NCI-H1092 (cell line): ENCODE measurements at places on chromosomes 13 and 19.
A peak's percentile ranks its signal among the peaks of the same experiment; 100 is the strongest.

GRCh38 chr13:64506246-64506645 is 2723.9 kb downstream of the PCDH9 start:
- DNase-seq: no peak

DNA sequence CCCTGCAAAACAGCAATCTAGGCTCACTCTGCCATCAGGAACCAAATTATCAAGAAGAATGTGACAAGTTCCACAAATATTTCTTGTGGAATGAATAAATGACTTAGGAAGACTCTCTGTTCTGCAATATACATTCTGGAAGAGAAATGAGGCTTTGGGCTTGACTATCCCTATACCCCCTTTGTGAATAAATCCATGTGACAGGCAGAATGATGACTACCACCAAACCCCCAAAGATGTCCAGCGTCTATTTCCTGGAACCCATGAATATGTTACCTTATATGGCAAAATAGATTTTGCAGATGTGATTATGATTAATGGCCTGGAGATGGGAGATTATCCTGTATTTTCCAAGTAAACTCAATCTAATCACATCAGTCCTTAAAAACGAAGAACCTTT is 139.3 kb downstream of the ENOX1 start:
- DNase-seq: no peak

- DNase-seq: no peak
Observed at GRCh38 chr19:9075064-9075949, 11.6 kb upstream of the OR1M1 start.

DNA sequence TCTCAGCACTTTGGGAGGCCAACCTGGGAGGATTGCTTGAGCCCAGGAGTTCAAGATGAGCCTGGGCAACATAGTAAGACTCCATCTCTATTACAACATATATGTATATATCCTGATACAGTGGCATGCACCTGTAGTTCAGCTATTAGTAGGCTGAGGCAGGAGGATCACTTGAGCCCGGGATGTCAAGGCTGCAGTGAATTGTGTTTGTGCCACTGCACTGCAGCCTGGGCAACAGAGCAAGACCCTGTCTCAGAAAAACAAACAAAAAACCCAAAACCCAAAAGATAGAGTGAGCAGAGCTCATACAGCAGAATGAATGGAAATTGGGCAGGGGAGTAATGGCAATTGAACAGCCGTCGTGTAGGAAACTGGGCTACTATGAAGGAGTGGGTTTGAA is 17.3 kb upstream of the SHKBP1 start:
- DNase-seq: no peak

GRCh38 chr19:17429641-17430113 is 9.8 kb downstream of the MVB12A start:
- no peak for DNase-seq

- DNase-seq: no peak
Observed at GRCh38 chr19:22617614-22618320, 16.4 kb upstream of the ZNF492 start.

GRCh38 chr13:33745370-33746324 is 72.3 kb upstream of the RFC3 start:
- peak; percentile 46 for DNase-seq

GRCh38 chr13:29902632-29903305 is 52.4 kb upstream of the UBL3 start:
- no peak for DNase-seq

DNA sequence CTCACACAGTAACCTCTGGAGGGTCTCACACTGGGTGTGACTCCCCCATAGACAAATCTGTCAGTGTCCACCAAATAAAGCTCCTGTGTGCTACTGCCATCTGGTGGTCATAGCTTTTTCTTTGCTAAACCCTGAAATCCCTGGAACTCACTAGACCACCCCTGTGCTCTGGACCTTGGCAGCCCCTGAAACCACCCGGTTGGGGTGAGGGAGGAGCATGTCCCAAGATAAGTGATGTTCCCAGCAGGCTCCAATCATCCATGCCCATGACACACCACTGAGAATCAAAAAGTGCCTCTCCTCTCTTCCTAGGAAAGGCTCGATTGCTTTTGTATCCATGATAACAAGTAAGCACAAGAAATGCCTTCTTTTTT is 6.5 kb upstream of the HSD17B14 start:
- DNase-seq: peak; percentile 31

- DNase-seq: no peak
Observed at GRCh38 chr13:83498481-83499190, 383.6 kb downstream of the SLITRK1 start.

DNA sequence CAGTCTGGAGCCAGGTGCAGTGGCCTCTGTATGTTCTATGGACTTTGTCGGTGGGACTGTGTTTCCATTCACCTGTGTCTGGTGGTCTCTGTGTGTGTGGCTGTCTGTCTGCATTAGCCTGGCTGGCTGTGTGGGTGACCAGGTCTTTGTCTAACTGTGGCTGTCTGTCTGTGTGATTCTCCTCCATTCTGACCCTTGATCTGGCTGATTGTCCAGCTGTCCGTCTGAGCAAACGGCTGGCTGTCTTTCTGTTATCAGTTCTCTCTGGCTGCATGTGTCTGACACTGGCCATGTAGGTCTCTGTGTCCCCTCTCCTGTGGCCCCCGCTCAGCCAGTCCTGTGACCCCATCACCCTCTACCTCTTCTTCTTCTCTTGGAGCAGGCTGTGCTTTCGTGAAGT is 53.2 kb downstream of the CELF5 start:
- no peak for DNase-seq

GRCh38 chr13:97548138-97548537 is 114.2 kb downstream of the RAP2A start:
- DNase-seq: no peak

DNA sequence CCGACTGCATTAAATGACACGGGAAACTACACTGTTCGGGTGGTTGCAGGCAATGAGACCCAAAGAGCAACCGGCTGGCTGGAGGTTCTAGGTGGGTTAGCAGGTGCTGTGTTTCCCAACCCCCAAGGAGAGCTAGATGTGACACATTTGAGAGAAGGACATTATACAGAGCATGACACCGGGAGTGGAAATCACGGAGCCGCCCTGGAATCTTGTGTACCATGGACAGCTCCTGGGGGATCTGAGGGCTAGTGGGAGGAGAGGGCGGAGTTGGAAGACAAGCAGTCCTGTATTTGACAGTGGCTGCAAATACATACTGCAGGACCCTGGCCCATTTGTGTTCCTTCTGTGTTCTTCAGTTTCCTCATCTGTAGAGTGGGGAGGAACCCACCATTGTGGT is 2.3 kb downstream of the CEACAM18 start:
- no peak for DNase-seq

GRCh38 chr13:75760131-75761021 is 124.2 kb downstream of the LMO7 start:
- peak; percentile 66 for DNase-seq

DNA sequence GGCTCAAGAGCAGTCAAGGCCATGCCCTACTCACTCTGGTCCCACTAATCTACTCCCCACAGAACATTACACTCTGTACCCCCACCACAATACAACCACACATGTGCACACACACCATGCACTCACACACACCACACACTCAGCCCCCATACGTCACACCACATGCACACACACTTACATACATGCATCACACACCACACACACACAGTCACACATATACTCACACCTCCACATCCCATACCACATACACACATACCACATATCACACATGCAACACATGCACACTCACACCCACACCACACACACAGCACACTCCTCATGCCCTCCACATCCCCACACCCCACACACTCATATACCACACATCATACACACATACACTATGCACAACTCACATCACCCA is 67.6 kb downstream of the RASL11A start:
- no peak for DNase-seq

DNA sequence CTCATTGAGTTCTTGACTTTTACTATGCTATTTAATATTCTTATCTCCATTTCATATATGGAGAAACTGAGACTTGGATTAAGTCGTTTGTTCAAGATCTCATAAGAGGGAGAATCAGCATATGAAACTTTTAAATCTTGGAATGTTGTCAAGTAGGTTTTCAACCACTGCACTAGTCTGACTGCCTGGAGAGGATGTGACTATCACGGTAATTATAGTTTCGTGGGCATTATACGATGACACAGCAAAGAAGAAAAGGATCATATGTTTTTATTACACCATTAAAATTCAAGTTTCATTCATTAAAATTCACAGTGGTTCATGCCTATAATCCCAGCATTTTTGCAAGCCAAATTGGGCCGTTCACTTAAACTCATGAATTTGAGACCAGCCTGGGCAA is 555.2 kb downstream of the SLITRK1 start:
- no peak for DNase-seq

- DNase-seq: no peak
Observed at GRCh38 chr19:7744871-7745650, 2.3 kb downstream of the CD209 start.

DNA sequence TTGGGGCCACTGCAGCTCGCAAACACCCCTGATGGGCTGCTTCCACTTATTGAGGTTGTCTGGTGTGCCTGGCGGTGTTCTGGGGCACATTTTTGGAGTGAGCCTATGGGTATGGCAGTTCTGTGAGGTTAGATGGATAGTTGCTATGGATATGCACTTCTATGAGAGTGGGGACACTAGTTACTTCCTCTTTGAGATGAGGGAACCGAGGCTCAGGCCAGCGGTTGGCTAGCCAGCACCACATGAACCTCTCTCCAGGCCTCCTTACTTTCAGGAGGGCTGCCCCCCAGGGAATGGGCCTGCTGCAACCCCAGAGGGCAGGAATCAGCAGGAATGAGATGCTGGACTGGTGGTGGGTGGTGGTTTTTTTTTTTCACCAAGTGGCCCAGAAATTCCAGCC is 13.5 kb upstream of the PRR19 start:
- DNase-seq: no peak

DNA sequence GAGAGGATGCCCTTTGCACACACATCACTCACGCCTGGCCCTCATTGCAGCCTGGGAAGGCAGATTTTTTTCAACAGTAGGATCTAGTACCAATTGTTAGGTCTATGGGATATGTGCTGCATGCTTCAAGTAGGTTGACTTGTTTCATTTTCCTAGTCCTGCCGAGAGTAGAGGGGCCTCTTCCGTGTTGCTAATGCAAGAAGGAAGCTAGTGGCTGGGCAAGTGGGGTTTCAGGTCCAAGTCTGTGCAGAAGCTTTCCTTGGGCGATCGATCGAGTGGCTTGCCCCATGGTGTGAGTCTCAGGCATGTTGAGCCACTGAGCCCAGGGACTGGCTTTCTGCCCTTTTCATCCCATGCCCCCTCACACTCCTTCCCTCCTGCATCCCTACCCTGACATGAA is 13.7 kb downstream of the ILF3 start:
- DNase-seq: no peak

GRCh38 chr19:56076498-56076897 is 44.6 kb downstream of the ZNF787 start:
- no peak for DNase-seq

GRCh38 chr13:111909971-111910671 is 156.8 kb upstream of the SOX1 start:
- DNase-seq: no peak

GRCh38 chr13:83992566-83993358 is 110.5 kb upstream of the SLITRK1 start:
- DNase-seq: no peak

DNA sequence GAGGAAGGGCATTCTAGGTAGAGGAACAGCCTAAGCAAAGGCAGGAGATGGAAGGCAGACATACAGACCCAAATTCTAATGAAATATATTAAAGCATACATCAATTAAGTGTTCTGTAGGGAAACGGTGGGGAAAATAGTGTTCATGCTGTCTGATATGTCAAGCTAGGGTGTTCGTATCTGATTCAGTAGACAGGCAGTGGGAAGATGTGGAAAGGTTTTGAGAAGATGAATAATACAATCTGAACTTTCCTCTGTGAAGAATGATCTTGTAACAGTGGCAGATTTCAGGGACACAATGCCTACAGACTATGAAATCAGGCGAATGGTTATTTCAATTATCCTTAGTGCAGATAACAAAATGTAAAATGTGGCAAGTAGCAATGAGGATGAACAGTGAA is 594.2 kb downstream of the KCTD12 start:
- no peak for DNase-seq

GRCh38 chr13:110156301-110157049 is 150.5 kb downstream of the COL4A1 start:
- no peak for DNase-seq

DNA sequence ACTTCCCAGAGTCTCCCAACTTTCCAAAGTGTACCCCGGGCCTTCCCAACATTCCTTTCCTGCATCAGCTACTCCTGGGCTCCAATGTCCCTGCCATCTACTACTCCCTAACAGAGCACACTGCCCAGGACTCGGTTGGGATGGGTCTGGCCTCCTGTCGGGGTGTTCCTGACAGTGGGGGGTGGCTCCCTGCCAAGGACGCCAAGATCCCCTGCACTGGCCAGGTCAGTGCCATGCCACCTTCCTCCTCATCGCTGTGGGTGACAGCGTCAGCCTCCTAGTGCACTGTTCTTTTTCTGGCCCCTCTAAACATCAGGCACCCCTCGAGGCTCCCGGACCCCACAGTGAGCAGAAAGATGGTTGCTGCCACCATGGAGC is 13.8 kb downstream of the EPS15L1 start:
- no peak for DNase-seq

- DNase-seq: no peak
Observed at GRCh38 chr13:37984357-37984756, 114.8 kb upstream of the TRPC4 start.

GRCh38 chr19:33806434-33806881 is 9.8 kb downstream of the KCTD15 start:
- no peak for DNase-seq

GRCh38 chr13:22076658-22077057 is 405.8 kb downstream of the FGF9 start:
- DNase-seq: no peak

DNA sequence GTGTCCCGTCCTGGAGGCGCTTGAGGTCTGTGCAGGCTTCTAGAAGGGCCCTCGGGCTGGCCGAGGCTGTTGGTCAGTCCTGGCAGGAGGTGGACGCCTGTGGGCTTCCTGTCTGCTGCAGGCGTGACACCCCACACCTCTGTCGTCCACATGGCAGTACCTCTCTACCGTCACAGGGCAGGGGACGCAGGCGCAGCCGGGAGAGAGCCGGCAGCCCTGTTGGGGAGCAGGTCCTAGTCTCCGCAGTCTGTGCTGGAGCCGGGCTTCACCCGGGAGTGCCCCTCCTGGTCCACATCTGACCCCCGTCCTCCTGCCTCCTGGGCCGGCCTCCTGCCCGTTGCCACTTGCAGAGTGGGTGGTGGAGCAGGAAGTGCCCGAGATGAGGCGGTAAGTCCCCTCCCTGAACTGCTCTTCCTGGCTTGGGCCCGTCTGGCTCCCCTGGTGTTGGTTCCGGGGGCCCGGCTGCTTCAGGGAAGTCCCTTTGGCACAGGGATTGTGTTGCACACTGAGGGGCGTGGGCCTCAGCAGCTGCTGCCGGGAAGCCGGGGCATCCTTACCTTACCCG is 106.0 kb downstream of the KDM4B start:
- DNase-seq: no peak

DNA sequence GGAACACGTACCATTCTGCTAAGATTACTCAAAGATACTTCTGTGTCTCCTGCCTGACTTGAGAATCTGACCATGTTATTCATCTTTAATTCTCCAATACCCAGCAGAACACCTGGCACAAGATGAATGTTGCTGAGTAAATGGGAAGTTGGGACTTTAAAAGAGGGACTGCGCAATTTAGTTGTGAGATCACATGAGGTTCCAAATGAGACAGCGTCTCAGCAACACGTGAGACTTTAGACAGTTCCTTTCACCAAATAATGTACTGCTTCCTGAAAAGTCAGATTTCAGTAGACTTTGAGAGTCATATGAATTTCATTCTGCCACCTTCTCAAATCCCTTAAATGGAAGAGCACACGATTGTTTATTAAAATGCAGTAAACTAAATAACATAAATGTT is 36.7 kb downstream of the DOCK9 start:
- DNase-seq: no peak
